Uterus (tissue), 4 donors: ENCODE measurements at places on chromosomes 12 and 14. TPM values are rescaled to one million over a fixed set of nuclear protein-coding genes. Genes with fewer than 3 reads are reported as not detected.

DNA sequence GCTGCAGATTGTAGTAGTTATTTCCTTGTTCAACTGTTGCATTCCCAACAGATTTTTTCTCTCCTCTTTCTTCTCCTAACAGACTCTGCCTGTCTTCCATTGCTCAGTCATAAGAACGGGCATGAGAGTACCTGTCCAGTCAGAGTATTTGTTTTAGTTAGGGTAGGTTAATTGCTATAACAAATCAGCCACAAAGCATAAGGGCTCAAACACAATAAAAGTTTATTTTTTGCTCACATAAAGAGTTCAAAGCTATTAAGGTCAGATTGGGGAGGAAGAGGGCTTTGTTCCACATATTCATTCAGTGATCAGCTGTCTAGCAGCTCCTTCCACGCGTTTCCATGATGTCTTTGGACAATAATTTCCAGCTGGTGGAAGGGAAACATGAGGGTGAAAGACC lies 92.8 kb upstream of the PLXNC1 start:
- no peak for DNase-seq

DNA sequence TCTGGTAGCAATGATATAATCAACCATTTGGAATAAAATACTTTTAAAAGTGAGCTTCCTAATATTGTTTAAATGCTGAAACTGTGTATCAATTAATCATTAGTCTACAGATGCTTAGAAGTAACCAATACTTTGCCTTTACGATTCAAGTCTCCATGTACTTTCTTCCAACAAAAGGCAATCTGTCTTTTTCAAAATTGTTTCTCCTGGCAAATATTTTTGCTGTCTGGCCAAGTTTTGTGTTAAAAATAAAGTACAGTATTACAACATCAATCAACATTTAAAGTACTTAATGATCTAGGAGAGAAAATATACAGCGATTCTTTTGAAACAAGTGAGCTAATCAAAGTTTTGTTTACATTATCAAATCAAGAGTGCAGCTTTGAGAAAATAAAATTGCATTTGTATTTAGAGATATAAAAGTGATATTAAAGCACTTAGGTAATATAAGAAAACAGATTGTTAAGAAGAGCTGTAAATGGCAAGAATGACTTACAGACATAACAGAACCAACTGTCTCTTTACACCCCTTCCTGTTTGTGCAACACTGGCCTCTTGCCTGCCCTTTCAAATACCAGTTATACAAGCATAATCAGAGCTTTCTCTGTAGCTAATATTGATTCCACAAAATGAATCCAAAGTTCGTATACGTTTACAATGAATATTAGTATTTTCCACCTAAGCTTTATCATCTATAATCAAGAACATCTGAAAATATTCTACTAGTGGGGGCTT lies 38.2 kb upstream of the FBLN5 start:
- DNase-seq: no peak

- no peak for DNase-seq
Measured at GRCh38 chr14:105059035-105059924, 6.0 kb downstream of the GPR132 start.

GRCh38 chr12:63845726-63846125 lies 1.2 kb downstream of the SRGAP1 start:
- no peak for DNase-seq

DNA sequence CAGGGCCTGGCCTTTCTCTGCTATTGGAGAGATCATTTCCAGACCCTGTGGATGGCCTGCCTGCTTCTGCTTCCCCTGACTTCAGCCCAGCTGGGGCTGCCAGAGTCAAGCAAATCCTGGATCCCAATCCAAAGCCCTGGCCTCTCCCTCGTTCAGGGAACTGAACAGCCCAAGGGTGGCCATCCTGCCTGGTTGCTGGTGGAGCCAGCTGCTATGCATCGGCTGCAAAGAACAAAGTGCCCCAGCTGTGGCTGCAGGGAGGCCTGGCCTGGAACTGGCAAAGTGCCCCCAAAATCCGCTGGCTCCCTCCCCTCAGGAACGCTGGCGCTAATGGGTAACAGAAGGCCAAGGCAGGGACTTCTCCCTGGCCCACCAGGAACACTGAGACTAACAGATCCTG lies 56.4 kb downstream of the LRRC74A start:
- DNase-seq: no peak

DNA sequence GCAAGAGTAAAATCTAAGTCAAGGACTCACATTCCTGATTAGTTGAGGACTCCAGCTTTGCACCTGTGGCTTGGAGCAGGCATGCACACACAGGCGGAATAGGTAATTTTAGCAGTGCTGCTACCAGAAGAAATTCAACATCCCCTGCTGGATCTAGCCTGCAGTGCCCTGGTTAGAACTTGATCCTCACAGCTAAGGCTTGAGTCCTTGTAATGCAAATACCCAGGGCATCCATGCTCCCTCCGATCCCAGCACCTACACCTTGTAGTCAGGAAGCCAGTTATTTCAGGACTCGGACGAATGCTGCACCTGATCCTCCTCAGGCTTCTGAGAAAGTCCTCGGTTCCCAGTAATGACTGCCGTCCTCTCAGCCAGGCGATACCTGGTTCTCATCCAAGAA lies 309.0 kb upstream of the AMIGO2 start:
- DNase-seq: no peak

LRRIQ1 gene
- 13.1 TPM for total RNA-seq

- DNase-seq: peak; percentile 87
Measured at GRCh38 chr12:131912518-131913274, 16.4 kb upstream of the PUS1 start.

MYH7 gene
- total RNA-seq: not detected

GRCh38 chr14:94224040-94224439 lies 49.9 kb downstream of the PPP4R4 start:
- DNase-seq: no peak

TGM1 gene
- total RNA-seq: 3.2 TPM

- DNase-seq: no peak
Measured at GRCh38 chr12:14416658-14417057, 51.2 kb downstream of the ATF7IP start.

DNA sequence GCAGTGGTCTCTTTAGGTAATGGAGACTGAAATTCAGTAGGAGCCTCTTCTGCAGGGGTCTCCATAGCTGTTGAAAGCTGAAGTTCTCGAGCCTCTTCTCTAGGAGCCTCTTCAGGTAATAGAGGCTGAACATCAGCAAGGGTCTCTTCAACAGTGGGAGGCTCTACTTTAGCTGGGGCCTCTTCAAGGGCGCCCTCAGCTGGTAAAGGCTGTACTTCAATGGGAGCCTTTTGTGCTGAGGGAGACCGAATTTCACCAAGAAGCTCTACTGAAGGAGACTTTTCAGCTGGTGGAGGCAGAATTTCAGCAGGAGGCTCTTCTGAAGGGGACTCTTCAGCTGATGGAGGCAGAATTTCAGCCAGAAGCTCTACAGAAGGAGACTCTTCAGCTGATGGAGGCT lies 1.5 kb downstream of the FSCB start:
- no peak for DNase-seq

GRCh38 chr12:111322336-111323250 lies 46.3 kb downstream of the PHETA1 start:
- DNase-seq: no peak

DNA sequence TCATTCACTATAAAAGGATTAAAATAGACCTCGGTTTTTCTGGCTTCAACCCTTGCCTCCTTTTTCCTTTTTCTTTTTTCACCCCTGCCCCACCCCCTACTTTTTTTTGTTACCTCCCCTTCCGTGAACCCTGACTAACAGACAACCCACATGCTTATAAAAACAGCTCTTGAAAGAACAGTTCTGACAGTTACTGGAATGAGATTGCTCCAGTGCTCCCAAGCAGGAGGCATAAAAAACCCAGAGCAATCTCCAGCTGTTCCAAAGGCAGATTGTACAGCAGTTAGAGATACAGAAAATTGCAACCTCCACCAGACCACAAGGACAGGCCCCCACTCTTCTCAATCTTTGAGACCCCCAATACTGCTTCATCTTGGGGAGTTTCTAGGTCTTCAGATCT lies 29.9 kb upstream of the TMEM260 start:
- no peak for DNase-seq

GRCh38 chr12:64998371-64999147 lies 122.5 kb downstream of the WIF1 start:
- DNase-seq: no peak

DNA sequence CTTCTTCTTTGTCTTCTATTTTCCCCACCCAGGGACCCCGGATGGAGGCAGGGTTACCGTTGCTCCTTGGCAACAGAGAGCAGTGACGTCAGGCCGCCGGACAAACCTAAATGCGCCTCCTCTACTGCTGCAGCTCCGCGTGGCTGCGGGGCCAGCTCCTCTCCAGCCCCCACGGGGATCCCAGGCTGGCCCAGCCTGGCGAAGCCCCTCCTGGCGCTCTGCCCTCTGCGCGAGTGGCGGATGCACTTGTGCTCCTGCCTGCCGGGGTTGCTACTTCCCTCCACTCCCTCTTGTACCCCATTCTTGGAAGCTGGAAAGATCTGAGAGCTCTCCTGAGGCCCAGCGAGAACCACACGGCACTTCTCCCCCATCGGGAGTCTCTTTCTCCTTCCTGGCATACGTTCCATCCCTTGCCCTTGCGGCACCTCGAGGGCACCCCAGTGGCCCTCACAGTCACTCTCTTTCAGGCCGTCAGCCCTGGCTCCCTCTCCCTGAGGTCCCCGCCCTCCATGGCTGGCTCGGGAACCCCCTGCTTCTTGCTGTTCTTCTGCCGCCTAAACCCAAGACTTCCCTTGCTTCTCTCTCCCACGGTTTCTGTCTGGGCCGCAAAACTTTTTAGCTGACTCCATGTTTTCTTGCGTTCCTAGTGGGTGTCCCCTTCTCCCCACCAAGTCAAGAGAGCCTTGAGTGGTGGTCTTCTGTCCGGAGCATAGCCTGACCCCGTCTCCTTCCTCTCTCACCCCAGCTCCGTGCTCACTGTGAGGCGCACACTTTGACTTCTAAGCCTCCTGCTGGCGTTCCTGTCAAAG lies 121.7 kb downstream of the PAPOLA start:
- no peak for DNase-seq

GRCh38 chr12:104585448-104586055 lies 128.8 kb downstream of the CHST11 start:
- DNase-seq: no peak

- DNase-seq: no peak
Measured at GRCh38 chr12:95266254-95266653, 48.6 kb downstream of the VEZT start.

- DNase-seq: no peak
Measured at GRCh38 chr14:71300566-71301330, 393.5 kb downstream of the PCNX1 start.

NPFF gene
- not detected for total RNA-seq

CD27 gene
- not detected for total RNA-seq

DNA sequence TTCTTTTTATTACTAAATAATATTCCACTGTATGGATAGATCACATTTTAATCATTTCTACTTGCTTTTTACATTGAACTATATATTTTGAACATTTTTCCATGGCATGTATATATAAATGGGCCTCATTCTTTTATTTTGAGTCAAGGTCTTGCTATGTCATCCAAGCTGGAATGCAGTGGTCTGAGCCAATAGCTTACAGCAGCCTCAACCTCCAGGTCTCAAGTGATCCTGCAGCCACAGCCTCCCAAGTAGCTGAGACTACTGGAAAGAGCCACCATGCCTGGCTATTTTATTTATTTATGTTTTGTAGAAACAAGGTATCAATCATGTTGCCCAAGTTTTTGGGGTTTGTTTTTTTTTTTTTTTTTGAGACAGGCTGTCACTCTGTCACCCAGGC lies 7.6 kb downstream of the FCF1 start:
- DNase-seq: no peak

C14orf180 gene
- total RNA-seq: 0.21 TPM

DNA sequence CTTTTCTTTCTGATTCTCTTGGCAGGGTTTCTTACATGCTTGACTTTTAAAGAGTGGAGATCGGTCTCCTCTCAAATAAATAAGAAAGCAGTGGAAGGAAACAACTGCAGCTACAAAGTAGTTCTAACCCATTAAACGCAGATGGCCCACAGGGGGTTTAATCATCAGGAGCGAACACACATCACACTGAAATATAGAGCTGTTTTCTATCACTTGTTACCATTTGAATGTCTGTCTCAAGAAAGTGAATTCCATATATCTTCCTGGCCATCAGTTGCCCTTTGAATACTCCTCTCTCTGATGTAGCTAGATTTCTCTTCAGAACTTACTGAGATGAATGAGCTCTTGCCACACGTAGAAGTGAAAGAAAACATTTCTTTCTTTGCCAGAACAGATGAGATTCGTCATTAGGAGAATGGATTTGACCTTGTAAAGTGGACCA lies 29.1 kb downstream of the ALX1 start:
- DNase-seq: no peak

GRCh38 chr12:122859303-122860039 lies 24.2 kb downstream of the HIP1R start:
- no peak for DNase-seq

GRCh38 chr12:17326649-17327048 lies 720.7 kb upstream of the LMO3 start:
- DNase-seq: no peak

- DNase-seq: no peak
Measured at GRCh38 chr14:89926694-89927093, 27.8 kb downstream of the EFCAB11 start.

ACRBP gene
- total RNA-seq: not detected

MAP3K9 gene
- total RNA-seq: 0.51 TPM

KLHL33 gene
- total RNA-seq: 1.3 TPM

GRCh38 chr14:81765651-81766275 lies 232.1 kb upstream of the SEL1L start:
- DNase-seq: no peak

GRCh38 chr12:2853626-2854025 lies 3.2 kb downstream of the TEX52 start:
- DNase-seq: peak; percentile 87

GRCh38 chr12:56425193-56425592 lies 24.0 kb downstream of the TIMELESS start:
- DNase-seq: no peak

DNA sequence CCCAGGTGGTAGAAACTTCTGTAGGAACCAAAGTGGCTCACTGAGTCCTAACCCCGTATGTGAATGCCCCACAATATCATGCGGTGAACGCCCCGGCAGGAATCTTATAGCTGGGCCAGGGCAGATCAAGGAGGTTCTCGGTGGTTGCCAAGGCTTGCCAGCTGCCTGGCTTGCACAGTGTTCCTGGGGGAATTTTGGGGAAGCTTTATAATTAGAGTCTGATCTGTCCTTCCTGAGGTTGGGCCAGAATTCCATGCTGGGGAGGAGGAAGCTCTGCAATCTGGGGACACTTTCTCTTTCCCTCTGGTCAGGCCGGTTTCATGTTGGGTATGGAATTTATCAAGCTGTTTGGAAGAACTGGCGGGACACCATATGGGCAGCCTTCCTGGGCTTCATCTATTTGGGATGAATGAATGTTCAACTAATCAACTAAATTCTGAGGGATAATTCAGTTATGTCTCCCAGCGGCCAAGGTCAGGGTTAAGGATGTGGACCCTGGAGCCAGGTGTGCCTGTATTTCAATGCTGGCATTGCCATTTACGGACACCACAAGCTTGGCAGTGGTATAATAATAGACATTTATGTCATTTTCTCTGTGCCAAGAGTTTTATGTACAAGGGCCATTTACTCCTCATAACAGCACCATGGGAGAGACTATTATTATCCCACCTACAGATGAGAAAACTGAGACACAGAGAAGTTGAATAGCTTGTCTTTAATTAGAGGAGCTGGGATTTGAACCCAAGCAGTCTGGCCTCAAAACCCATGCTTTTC lies 54.3 kb downstream of the SVOP start:
- DNase-seq: no peak
